Pancreas (tissue), 10 donors: ENCODE measurements at places on chromosomes 2 and 18. TPM values are rescaled to one million over a fixed set of nuclear protein-coding genes. Genes with fewer than 3 reads are reported as not detected.

DNA sequence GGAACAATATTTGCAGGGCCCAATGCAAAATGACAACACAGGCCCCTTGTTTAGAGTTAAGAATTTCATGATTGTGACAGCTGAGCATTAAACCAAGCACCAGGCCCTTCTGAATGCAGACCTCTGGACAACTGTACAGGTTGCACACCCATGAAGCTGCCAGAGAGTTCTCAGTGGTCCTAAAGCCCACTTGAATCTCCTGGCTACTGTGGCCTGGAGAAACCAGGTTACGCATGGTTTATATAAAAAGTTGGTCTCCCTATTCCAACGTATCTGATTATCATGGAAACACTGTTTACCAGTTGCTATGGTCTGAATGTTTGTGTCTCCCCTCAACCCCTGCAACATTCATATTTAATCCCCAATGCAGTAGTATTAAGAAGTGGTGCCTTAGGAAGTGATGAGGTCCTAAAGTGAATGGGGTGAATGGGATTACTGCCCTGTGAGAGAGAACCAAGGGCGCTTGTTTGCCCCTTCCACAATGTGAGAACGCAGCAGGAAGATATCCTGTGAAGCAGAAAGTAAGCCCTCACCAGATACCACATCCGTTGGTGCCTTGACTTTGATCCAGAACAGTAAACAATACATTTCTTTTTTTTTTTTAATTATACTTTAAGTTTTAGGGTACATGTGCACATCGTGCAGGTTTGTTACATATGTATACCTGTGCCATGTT is 48.0 kb upstream of the ANXA4 start:
- H3K27me3 ChIP-seq, result no peaks in the 10 kb centered on the region
- H3K4me3 ChIP-seq, result no peak overlapping the region
- no peak overlapping the region for H3K27ac ChIP-seq
- H3K36me3 ChIP-seq, result no peaks in the 10 kb centered on the region
- DNase-seq, result no peak
- peaks cover 6% of the 10 kb centered on the region for H3K4me1 ChIP-seq

GRCh38 chr2:12950957-12951656 is 234.4 kb downstream of the TRIB2 start:
- DNase-seq, result no peak
- H3K27me3 ChIP-seq, result no peaks in the 10 kb centered on the region
- no peak overlapping the region for H3K27ac ChIP-seq
- no peaks in the 10 kb centered on the region for H3K4me1 ChIP-seq
- H3K4me3 ChIP-seq, result no peak overlapping the region

GRCh38 chr2:237299906-237300305 is 114.1 kb downstream of the COL6A3 start:
- no peaks in the 10 kb centered on the region for H3K27me3 ChIP-seq
- H3K36me3 ChIP-seq, result no peaks in the 10 kb centered on the region
- H3K4me1 ChIP-seq, result no peaks in the 10 kb centered on the region
- no peak overlapping the region for H3K4me3 ChIP-seq

GRCh38 chr2:162646794-162647193 is 191.8 kb downstream of the KCNH7 start:
- no peak overlapping the region for H3K4me3 ChIP-seq
- H3K27me3 ChIP-seq, result no peaks in the 10 kb centered on the region
- H3K27ac ChIP-seq, result peak overlapping the region; percentile 35
- peak; percentile 31 for DNase-seq

Gene ALK
- total RNA-seq, result 0.14 TPM
